ENCODE measurements at places on chromosomes 16 and 17.

GRCh38 chr17:69870091-69870530, 204.9 kb upstream of the KCNJ16 start:
- no peak for DNase-seq

GRCh38 chr17:80358131-80358530, 56.8 kb upstream of the ENDOV start:
- no peak for DNase-seq

- no peak for DNase-seq
Measured at GRCh38 chr16:75061669-75062068, 54.9 kb downstream of the LDHD start.

DNA sequence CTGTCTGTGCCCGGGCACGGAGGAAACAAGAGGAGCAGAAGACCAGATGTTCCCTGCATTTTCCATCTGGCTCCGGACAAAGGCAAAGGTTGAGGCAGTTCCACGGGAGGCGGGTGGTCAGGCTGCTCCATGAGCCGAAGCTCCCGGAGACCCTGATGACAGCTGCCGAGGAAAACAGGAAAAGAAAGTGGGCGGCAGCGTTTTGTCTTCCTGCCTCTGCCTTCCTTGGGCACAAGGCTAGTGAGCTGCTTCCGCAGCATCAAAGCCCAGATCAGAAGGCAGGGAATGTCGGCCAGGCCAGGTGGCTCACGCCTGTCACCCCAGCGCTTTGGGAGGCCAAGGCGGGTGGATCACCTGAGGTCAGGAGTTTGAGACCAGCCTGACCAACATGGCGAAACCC, 16.2 kb downstream of the SLC43A2 start:
- no peak for DNase-seq

DNA sequence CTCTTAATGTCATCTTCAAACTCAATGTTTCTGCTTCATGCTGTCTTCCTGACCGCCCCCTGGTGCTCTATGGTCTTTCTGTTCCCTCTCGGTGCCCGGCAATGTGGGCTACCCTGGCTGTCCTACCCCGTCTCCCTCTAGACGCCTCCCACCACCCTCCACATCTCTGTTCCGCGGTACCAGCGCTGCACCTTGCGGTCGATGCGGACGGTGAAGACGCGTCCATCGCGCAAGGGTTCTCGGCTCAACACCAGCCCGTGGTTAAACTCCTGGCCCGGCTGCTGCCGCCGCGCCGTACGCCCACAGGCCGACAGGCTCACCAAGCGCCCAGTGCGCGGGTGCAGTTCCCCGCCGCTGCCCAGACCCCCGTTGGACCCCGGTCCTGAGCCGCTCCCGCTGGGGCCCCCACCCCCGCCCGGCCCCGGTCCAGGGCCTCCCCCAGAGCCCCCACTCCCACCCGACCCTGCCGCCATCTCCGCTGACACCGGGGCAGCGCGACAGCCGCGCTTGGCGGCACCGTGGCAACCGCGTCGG, at the start of gene NEURL4:
Gene NEURL4 (minus strand): TSS at position 496 of the 534 bp plus-strand sequence. CDS start 23 bp downstream, at position 473.
- DNase-seq, result no peak

GRCh38 chr17:2218426-2218825, 85.2 kb downstream of the SMG6 start:
- no peak for DNase-seq

- DNase-seq, result no peak
Measured at GRCh38 chr17:30477774-30478115, 537 bp downstream of the GOSR1 start.

DNA sequence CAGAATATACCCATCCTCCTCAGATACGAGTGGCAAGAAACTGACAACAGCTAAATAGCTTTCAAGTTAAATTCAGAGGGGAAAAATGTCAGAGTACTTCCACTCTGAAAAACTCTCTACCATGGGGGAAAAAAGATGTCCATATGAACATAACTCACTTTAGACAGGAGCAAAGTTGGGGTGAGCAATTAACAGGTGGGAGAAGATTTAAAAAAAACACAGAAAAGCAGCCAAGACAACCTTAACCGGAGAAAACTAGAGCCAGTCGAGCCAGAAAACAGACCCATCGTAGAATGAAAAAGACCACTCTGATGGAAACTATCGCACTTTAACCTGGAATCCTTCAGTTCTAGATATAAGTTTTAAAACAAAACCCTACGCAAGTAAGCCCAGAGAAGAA, 833 bp downstream of the TERF2 start:
- DNase-seq, result no peak

GRCh38 chr16:12553191-12553590, 250.5 kb downstream of the CPPED1 start:
- no peak for DNase-seq

GRCh38 chr17:13593021-13593751, 8.5 kb downstream of the HS3ST3A1 start:
- no peak for DNase-seq

DNA sequence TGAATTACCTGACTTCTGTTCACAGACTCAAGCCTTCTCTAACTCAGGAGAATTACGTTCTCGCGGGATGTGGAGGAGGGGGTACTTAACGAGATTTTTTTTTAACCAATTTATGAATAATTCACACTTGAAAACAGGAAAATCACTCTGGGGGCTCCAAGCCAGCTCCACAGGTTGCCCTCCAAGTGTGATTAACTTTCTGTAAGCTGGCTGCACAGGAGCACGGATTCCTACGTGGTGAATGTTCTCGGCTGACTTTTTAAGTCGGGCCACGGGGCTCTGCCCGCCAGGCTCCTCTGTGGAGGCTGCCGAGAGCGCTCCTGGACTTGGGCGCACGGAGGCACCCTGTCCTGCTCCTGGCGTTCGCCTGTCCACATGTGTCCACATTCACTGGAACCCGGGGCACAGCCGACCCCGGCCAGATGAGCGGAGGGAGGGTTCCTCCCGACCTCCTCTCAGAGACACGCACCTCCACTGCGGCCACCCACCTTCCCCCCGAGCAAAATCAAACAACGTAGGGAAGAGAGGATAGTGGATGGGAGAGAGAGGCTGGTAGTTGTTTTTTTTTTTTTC, 147.1 kb upstream of the CHMP6 start:
- no peak for DNase-seq
